ENCODE measurements at places on chromosomes 5 and 9.

DNA sequence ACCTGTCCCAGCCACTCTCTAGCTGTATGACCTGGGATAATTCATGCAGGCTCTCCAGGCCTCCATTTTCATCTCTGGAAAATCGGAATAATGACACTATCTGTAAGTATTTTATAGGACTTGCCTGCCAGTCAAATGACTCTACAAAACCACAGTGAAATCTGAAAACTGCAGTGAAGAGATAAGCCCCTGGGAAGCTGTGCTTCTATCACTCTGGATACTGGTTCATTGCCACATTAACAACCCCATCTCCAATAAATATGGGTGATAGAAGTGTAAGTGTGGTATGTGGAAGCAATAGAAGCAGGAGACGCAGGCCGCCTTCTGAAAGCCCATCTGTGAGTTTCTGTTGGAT is 31.8 kb downstream of the WHRN start:
- DNase-seq: no peak

- DNase-seq: peak; percentile 55
Observed at GRCh38 chr9:113712053-113712452, 164.1 kb upstream of the ZNF618 start.

- no peak for DNase-seq
Observed at GRCh38 chr5:37111426-37112382, 137.5 kb downstream of the CPLANE1 start.

DNA sequence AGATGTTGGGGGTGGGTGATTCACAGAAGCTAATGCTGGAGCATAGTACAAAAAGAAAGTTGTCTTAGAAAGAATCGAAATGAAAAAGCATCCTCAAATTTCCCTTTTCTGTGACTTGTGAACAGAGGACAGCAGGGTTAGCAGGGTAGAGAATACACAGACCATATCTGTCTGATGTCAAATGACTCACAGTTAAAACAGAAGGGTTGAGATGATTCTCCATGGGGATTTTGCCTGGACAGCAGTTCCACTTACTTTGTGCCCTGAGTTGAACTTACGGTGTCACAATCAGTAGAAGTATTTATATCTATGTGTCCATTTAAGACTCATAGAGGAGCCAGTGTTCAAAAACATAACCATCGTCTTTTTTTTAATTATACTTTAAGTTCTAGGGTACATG is 801.6 kb downstream of the KCTD16 start:
- no peak for DNase-seq

GRCh38 chr5:12367973-12368372 is 463.7 kb upstream of the CTNND2 start:
- DNase-seq: no peak

DNA sequence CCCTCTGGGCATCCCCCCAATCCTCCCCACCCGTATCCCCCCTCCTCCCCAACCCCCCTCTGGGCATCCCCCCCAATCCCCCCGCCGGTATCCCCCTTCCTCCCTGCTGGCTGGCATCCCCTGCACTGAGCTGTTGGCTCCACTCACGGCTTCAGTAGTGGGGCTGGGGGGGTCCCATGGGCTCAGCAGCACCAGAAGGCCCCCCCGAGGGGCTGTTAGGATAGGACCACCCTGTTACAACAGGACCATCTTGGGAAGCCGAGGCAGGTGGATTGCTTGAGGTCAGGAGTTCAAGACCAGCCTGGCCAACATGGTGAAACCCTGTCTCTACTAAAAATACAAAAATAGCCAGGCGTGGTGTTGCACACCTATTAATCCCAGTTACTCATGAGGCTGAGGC is 42.4 kb downstream of the EXD3 start:
- no peak for DNase-seq

GRCh38 chr5:93337138-93337537 is 243.9 kb downstream of the NR2F1-AS1 start:
- DNase-seq: no peak

DNA sequence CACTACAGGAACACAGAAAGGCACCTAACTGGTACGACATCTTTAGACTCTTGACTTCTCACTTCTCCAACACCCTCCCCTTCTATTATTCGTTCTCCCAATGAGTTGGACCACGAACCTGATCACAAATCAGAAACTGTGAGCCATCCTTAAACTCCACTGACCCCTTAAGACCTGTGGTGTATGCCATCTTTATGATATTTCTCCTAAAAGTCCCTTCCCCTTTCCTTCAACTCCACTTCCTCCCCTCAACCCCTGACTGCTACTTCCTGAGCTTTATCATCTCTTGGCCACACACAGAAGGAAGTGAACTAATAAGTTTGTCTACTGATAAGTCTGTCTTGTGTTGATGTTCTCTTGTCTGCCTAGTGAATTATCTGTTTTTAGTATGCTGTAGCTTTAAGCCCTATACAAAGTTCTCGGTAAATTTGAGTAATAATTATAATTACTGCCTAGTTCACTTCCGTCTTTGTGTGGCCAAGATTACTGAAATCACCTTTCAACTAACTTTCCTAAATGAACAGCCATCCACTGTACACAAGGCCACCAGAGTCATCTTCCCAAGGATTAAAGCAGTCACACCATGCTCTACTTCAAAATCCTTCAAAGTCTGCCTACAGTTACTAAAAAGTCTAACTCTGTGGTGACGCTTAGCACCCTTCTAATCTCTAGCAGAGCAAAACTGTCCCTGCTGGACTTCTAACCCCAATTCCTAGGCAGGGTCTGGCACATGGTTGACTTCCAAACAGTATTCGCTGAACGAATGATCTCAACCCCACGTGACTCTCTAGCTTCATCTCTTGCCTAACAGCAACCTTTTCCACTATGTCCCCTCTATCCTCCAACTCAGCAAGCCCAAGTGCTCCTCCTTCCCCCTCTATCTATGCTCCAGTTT is 23.2 kb downstream of the ELOVL7 start:
- DNase-seq: no peak

GRCh38 chr9:83081846-83082245 is 18.9 kb upstream of the RASEF start:
- no peak for DNase-seq

DNA sequence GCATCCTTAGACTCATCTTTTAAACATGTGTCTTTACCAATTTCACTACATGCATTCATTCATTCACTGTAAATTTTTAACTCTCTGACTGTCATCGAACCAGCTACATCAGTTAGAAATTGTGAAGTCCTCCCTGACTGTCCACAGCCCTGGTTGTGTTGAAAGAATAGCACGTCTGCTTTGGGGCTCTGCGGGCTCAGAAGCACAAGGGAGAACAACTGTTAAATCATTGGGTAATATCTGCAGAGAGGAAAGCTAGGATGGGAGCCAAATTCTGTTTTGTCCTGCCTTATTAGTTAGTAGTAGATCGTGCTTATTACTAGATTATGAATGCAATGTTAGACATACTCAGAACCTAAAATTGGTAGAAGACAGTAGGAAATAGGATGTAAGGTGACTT is 26.3 kb upstream of the FAM120AOS start:
- DNase-seq: no peak

DNA sequence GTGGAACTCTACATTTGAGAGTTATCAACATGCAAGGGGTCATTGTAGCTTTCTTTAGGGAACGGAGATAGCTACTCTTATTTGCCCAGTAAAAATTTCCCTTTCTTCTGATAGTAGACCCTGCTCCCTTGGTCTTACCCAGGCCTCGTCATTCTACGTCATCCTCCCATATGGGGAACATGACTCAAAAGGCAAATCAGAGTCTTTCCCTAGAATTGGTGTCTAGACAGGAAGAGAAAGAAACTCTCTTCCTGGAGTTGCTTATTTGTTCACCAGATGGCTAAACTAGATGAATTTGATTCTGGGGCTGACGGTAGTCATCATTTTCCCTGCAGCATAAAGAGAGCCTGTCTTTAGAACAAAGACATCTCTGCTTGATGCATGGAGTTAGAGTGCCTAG is 12.2 kb upstream of the SLC38A9 start:
- DNase-seq: peak; percentile 3

GRCh38 chr5:146635443-146635842 is 119.5 kb upstream of the GPR151 start:
- no peak for DNase-seq

DNA sequence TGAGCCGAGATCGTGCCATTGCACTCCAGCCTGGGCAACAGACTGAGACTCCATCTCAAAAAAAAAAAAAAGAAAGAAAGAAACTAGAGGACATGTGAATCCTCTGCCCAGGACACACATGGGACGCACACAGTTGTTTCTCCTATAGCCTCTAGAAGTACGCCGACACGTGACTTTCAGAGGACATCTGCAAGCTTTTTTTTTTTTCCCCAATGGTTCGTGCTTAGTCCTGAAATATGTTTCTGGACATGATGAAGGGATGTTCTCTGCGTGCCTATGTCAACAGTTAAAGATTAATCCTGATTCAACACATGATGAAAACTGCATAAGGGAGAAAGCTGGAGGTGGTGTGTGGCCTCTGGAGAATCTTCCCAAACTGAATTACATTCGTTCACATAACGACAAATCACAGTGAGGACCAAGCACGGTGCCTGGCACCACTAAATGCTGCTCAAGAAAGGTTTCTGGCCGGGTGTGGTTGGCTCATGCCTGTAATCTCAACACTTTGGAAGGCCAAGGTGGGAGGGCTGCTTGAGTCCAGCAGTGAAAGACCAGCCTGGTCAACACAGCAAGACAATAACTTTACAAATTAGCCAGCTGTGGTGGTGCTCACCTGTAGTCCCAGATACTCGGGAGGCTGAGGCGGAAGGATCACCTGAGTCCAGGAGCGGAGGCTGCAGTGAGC is 9.8 kb downstream of the COL23A1 start:
- DNase-seq: no peak
